Neural crest cell (in vitro differentiated cells): ENCODE measurements at places on chromosomes 11 and 22. TPM values are rescaled to one million over a fixed set of nuclear protein-coding genes. Genes with fewer than 3 reads are reported as not detected.

Gene P4HA3
- total RNA-seq: not detected in 2 replicates

DNA sequence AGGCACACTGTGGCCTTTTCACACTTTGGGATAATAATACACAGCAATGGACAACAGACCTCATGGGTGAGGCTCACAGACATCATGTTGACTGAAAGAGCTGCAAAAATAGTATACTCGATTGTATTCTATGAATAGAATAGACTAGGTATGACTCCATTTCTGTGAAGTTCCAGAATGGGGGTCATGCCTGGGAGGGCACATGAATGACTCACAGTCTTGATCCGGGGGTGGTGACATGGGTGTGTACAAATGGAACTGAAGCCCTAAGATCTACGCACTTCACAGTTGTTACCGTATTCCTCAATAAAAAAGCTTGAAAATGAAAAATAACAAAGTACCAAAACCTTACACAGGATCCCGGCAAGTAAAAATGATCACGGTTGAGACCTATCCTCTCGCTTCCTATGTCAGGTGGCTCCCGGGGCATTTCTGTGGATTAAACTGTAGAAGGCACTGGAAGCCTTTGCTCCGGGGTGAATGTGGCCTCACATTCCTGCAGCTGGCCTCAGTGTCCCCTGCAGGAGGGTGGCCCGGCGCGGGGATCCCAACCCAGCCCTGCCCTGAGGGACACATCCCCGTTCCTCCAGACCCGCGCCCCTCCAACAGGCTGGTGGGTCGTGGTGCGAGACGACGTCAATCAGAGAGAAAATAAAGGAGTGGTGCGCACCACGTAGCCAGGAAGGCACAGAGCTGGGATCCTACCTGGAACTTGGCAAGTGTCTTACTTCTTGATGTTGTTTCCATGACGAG lies 75.9 kb downstream of the NECTIN1 start:
- H3K36me3 ChIP-seq: no peaks in the 10 kb centered on the region
- DNase-seq: no peak
- H3K4me1 ChIP-seq: peaks cover 5% of the 10 kb centered on the region
- no peaks in the 10 kb centered on the region for H3K27me3 ChIP-seq
- H3K27ac ChIP-seq: no peak overlapping the region

DNA sequence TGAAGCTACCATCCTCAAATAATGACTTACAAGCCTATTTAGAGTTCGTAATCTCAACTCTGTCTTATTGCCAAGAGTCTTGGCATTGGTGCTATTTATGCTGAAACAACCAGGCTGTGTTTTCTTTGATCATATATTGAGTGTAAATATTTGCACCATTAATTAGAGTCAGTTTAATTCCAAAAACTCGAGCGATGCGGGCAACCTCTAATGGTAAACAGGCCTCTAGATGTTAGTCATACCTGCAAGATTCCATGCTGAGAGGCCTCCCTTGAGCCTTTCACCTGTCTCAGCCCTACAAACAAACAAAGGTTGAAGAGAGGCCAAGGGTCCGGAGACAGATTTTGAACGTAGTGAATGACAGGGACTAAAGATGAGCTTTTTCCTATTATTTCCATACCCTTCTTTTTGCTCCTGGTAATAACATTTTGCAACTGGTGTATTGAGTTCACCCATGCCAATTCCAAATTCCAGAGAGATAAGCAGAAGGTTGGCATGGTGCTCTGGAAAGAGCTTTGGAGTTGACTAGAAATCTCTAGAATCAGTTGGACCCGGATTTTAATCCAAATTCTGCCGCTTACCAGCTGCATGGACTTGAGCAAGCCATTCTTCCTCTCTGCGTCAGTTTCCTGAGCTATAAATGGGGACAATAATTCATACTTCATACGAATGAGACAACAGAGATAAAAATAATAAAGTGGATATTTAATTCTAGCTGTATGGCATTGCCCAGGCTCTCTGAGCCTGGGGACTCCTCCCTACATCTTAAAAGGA lies 99.1 kb upstream of the ANO1 start:
- no peak overlapping the region for H3K27ac ChIP-seq
- DNase-seq: no peak
- peaks cover 51% of the 10 kb centered on the region for H3K27me3 ChIP-seq
- H3K4me1 ChIP-seq: peaks cover 1% of the 10 kb centered on the region
- no peak overlapping the region for H3K4me3 ChIP-seq

GRCh38 chr11:46778416-46778815 lies 59.4 kb downstream of the F2 start:
- no peaks in the 10 kb centered on the region for H3K27me3 ChIP-seq
- no peak overlapping the region for H3K27ac ChIP-seq
- peaks cover 37% of the 10 kb centered on the region for H3K36me3 ChIP-seq
- H3K4me3 ChIP-seq: no peak overlapping the region
- DNase-seq: no peak

- no peak overlapping the region for H3K27ac ChIP-seq
- H3K4me3 ChIP-seq: no peak overlapping the region
- no peaks in the 10 kb centered on the region for H3K36me3 ChIP-seq
- no peaks in the 10 kb centered on the region for H3K27me3 ChIP-seq
- no peak for DNase-seq
- H3K4me1 ChIP-seq: peaks cover 6% of the 10 kb centered on the region
Observed at GRCh38 chr11:28347371-28347770, 239.2 kb downstream of the METTL15 start.

DNA sequence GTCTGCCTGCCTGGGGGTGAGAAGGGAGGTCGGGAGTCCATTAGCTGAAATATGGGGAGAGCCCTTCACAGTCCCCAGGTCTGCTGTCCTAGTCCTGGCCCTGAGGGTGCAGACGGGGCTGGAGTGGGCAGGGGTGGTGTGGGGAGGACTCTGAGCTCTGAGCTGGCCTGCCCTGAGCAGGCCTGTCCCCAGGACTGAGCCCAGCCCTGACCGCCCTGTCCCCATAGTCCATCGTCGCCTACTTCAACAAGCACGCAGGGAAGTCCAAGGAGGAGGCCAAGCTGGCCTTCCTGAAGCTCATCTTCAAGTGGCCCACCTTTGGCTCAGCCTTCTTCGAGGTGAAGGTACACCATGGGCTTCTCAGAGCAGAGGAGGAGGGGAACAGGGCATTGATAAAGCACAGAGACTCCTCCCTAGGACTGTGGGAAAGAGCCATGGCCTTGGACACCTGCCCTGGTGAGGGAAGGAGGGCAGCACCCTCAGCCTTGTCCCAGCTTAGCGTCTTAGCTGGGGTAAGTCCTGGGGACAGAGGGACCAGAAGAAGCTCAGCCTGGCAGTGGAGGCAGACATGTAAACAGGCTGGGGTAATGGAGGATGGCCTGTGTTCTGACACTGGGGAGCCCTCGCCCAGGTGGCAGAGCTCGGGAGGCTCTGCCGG lies 83.7 kb downstream of the MYO7A start:
- H3K36me3 ChIP-seq: no peaks in the 10 kb centered on the region
- peaks cover 6% of the 10 kb centered on the region for H3K4me1 ChIP-seq

GRCh38 chr22:38657045-38657909 lies 839 bp downstream of the CBY1 start:
- H3K27ac ChIP-seq: peak overlapping the region; percentile 100
- peaks cover 18% of the 10 kb centered on the region for H3K4me1 ChIP-seq
- H3K36me3 ChIP-seq: peaks cover 3% of the 10 kb centered on the region
- H3K27me3 ChIP-seq: no peaks in the 10 kb centered on the region

DNA sequence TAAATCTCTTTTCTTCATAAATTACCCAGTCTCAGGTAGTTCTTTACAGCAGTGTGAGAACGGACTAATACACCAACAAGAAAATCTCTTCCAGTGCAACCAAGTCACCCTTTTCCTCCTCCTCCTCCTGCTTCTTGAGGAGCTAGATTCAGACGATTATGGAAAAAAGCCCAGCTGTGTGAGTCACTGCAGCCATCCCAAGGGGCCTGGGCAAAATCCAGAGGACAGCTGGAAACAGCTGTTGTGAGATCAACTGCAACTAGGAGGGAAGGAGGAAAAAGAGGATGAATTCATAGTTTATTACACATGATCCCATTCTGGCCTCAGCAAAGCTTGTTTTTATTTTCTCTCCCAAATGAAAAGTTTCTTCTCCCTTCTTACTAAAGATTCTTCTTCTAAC lies 32.9 kb downstream of the RBFOX2 start:
- peaks cover 32% of the 10 kb centered on the region for H3K4me1 ChIP-seq
- peaks cover 6% of the 10 kb centered on the region for H3K36me3 ChIP-seq
- DNase-seq: no peak
- no peak overlapping the region for H3K27ac ChIP-seq
- H3K27me3 ChIP-seq: no peaks in the 10 kb centered on the region

Gene AQP11
- 1.9 and 2.1 TPM in 2 replicates for total RNA-seq

Gene CARNS1
- 0.07 and 0.12 TPM in 2 replicates for total RNA-seq

DNA sequence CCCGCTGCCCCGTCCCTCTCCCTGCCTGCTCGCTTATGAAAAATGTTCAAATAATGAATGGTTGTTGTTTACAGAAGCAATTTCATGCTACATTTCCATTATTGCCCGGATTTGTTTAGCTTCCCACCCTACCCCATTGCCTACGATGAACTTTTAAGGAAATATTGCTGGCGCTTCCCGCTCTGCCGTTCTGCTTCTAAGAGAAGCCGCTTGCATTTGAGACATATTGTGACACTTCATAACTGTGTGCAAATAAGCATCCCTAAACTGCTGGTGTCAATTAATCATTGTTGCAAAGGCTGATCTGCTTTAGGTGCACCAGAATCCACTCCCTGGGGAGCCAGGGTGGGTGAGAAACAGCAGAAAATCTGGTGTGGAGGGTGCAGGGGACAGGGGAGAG lies 52.3 kb upstream of the LMO1 start:
- DNase-seq: no peak
- no peak overlapping the region for H3K27ac ChIP-seq
- H3K36me3 ChIP-seq: no peaks in the 10 kb centered on the region
- peaks cover 7% of the 10 kb centered on the region for H3K4me1 ChIP-seq
- H3K4me3 ChIP-seq: no peak overlapping the region
- peaks cover 18% of the 10 kb centered on the region for H3K27me3 ChIP-seq

GRCh38 chr11:77129842-77130756 lies 2.1 kb downstream of the MYO7A start:
- H3K4me3 ChIP-seq: no peak overlapping the region
- H3K27ac ChIP-seq: no peak overlapping the region
- no peaks in the 10 kb centered on the region for H3K36me3 ChIP-seq
- DNase-seq: no peak

- no peak for DNase-seq
- no peak overlapping the region for H3K27ac ChIP-seq
- H3K4me1 ChIP-seq: no peaks in the 10 kb centered on the region
- H3K36me3 ChIP-seq: peaks cover under 1% of the 10 kb centered on the region
- H3K4me3 ChIP-seq: no peak overlapping the region
Observed at GRCh38 chr11:78532991-78533390, 41.7 kb downstream of the NARS2 start.

Gene CD3G
- not detected in 2 replicates for total RNA-seq

- H3K27me3 ChIP-seq: no peaks in the 10 kb centered on the region
- no peak overlapping the region for H3K27ac ChIP-seq
- no peak overlapping the region for H3K4me3 ChIP-seq
Observed at GRCh38 chr22:21606775-21607174, 23.0 kb downstream of the YDJC start.

DNA sequence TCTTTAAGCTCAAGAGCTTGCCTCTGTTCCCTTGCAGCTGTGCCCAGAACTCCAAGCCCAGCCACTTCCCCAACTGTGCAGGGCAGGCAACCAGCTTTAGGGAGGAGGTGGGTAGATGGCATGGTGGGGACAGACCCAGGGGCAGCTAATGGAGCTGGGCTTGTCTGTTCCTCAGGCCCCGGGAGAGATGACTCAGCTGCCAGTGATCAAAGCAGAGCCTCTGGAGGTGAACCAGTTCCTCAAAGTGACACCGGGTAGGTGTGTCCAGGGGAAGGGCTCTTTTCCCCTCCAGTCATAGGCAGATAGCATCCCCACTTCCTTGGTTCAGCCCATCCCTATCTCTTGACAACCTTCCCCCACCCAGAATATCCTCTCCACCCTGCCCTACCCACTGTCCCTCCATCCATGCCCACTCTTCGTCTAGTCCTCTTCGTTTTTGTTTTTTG lies 32.4 kb downstream of the CREB3L1 start:
- no peak for DNase-seq
- no peak overlapping the region for H3K27ac ChIP-seq
- peaks cover 9% of the 10 kb centered on the region for H3K4me1 ChIP-seq
- H3K36me3 ChIP-seq: no peaks in the 10 kb centered on the region
- no peaks in the 10 kb centered on the region for H3K27me3 ChIP-seq
- no peak overlapping the region for H3K4me3 ChIP-seq

Gene BTBD18
- not detected in 2 replicates for total RNA-seq

- no peaks in the 10 kb centered on the region for H3K4me1 ChIP-seq
- no peak overlapping the region for H3K4me3 ChIP-seq
- peaks cover 83% of the 10 kb centered on the region for H3K36me3 ChIP-seq
Observed at GRCh38 chr11:34728609-34729008, 107.7 kb downstream of the EHF start.

DNA sequence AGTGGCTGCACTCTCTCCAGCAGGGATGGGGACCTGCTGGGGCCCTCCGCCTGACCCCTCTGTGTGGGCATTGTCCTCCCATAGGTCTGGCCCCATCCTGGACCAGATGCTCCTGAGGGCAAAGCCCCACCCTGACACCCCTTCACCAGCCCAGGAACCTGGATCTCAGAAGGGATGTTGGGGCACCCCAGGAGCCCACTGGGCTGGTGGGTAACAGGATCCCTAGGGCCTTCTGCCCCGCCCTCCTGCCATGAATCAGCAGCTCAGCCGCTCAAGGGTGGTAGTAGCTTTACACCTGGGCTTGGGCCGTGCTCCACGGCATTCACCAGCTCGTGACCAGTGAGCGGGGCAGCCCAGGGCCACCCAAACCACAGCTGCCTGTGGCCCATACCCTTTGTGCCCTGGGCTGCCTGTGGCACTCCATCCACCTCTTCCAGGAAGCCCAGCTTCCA lies 1.0 kb upstream of the MAPK12 start:
- H3K27me3 ChIP-seq: peaks cover 3% of the 10 kb centered on the region
- H3K36me3 ChIP-seq: no peaks in the 10 kb centered on the region
- H3K27ac ChIP-seq: no peak overlapping the region
- peaks cover 5% of the 10 kb centered on the region for H3K4me1 ChIP-seq

DNA sequence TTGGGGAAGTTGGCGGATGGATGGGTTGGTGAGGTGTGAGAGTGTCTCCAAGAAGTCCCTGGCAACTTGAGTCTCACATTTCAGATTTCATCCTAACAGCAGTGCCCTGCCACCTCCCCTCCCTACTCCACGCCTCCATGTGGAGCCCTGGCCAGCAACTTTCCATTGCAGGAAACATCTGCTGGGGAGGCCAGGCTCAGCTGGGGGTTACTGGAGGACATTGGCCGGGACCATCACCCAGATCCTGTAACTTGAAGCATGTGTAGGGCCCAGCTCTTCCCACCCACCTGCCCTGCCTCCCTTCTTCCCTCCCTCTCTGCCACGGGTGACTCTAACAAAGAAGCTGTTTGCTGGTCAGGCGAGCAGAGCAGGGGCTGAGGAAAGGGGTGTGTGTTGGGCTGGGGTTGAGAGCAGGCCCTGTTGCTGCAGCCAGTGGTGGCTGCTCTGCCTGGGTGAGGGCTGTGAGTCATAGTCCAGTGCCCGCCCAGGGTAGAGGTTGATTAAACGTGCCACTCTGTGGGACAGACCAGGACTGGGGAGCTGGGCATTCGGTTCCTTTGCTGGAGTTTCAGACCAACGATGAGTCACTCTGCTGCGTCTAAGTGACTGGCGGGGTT lies 64.0 kb downstream of the SCN3B start:
- H3K4me3 ChIP-seq: no peak overlapping the region
- no peak overlapping the region for H3K27ac ChIP-seq
- no peaks in the 10 kb centered on the region for H3K27me3 ChIP-seq
- peaks cover 14% of the 10 kb centered on the region for H3K4me1 ChIP-seq
- no peaks in the 10 kb centered on the region for H3K36me3 ChIP-seq
- DNase-seq: no peak

Gene GGT5
- total RNA-seq: 0.56 and 0.59 TPM in 2 replicates

- H3K4me1 ChIP-seq: peaks cover 11% of the 10 kb centered on the region
- peak overlapping the region; percentile 0 for H3K27ac ChIP-seq
- H3K4me3 ChIP-seq: no peak overlapping the region
Observed at GRCh38 chr22:50129121-50129736, 39.4 kb downstream of the MOV10L1 start.
